ENCODE measurements at places on chromosomes 7 and 10. TPM values are rescaled to one million over a fixed set of nuclear protein-coding genes. Genes with fewer than 3 reads are reported as not detected.

Gene C7orf33
- not detected for total RNA-seq

Gene CYP26A1
- not detected for total RNA-seq

Gene RASA4
- 64.6 TPM for total RNA-seq

Gene RNF148
- total RNA-seq, result not detected

- no peak for DNase-seq
Observed at GRCh38 chr7:119556436-119556835, 716.5 kb upstream of the KCND2 start.

DNA sequence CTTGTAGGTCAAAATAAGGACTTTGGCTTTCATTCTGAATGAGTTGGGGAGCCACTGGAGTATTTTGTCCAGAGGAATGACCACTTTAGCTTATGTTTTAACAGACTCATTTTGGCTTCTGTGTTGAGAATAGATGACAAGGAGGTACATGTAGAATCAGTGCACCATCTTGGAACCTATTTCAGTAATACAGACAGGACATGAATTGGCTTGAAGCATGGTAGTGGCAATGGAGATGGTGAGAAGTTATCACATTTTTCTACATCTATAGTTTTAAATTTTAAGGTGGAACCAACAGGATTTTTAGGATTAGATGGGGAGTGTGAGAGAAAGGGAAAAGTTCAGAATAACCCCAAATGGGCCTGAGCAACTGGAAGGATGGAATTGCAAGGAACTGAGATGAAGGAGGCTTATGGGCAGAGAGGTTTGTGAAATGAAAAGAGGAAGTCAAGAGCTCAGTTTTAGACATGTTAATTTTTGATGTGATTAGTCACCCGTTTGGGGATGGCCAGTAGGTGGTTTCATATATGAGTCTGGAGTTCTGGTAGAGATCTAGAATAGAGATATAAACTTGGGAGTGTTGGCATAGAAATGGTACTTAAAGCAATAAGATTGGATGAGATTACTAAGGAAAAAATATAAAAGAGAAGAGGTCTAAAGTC, 89.2 kb upstream of the JAZF1 start:
- peak; percentile 25 for DNase-seq

GRCh38 chr10:30072068-30072467, 12.7 kb upstream of the JCAD start:
- no peak for DNase-seq

DNA sequence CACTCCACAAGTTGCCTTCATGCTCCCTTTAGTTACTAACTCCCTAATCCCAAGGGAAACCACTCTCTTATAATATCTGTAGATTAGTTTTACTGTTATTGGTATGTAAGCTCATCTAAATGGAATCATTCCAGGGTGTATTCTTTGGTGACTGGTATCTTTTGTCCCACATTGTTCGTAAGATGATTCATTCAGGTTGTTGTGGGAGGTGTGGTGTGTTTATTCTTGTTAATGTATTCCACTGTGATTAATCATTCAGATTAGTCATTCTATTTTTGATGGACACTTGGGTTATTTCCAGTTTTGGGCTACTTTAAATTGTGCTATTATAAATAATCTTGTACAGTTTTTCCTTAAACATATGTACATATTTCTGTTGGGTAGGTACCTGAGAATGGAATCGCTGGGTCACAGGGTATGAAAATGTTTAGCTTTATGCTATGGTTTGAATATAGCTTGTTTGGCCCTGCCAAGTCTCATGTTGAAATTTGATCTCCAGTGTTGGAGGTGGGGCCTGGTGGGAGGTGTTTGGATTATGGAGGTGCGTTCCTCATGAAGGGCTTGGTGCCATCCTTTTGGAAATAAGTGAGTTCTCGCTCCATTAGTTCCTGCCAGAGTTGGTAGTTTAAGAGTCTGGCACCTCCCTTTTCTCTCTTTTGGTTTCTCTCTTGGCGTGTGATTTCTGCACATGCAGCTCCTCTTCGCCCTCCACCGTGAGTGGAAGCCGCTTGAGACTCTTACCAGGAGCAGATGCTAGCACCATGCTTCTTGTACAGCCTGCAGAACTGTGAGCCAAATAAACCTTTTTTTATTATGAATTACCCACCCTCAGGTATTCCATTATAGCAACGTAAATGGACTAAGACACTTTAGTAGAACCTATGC, 13.8 kb downstream of the BTRC start:
- no peak for DNase-seq

DNA sequence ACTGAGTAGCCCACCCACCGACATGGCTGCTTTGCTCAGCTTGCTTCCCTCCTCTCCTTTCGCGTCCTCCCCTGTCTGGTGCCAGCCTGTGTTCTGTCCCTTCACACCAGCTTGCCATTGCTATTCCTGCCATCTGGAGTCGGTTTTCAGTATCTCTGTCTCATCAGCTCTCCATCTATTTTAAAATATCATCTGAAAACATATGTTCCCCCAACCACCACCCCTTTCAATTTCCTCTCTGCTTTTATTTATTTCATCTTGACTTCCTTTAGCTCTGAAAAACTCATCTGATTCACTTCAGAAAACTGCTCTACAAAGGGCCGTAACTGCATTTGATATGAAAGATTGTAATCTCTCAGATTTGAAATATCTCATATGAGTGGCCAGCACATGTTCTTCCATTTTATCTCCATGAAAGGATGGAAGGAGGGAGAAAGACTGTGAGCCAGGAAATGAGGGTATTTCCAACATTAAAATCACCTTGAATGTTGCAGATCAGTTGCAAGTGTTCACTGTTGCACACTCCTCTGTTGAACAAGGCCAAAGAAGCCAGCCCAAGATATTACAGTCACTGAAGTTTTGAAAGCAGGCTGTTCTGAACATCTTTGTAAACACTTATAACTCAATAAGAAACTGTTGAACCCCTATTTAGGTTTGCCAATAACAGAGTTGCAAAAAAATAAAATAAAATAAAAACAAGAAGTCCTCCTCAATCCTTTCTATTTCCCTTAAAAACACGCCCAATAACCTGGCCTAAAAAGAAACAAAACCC, 202.4 kb upstream of the NEBL start:
- no peak for DNase-seq

- no peak for DNase-seq
Observed at GRCh38 chr7:85714043-85714578, 527.3 kb upstream of the SEMA3D start.

GRCh38 chr10:73253225-73253555, 746 bp upstream of the MRPS16 start:
- peak; percentile 63 for DNase-seq

GRCh38 chr10:120161111-120161510, 268.6 kb downstream of the SEC23IP start:
- DNase-seq, result no peak

GRCh38 chr7:55128693-55129394, 110.0 kb downstream of the EGFR start:
- no peak for DNase-seq

DNA sequence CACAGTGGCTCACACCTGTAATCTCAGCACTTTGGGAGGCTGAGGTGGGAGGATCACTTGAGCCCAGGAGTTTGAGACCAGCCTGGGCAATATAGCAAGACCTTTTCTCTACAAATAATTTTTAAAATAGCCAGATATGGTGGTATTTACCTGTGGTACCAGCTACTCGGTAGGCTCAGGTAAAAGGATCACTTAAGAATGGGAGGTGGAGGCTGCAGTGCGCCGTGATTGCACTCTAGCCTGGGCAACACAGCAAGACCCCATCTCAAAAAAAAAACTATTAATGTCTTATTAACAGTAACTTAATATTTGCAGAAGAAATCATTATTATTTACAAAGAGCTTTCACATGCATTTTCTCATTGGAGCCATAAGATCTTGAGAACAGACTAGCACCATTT, 103.6 kb downstream of the SGMS1 start:
- no peak for DNase-seq

DNA sequence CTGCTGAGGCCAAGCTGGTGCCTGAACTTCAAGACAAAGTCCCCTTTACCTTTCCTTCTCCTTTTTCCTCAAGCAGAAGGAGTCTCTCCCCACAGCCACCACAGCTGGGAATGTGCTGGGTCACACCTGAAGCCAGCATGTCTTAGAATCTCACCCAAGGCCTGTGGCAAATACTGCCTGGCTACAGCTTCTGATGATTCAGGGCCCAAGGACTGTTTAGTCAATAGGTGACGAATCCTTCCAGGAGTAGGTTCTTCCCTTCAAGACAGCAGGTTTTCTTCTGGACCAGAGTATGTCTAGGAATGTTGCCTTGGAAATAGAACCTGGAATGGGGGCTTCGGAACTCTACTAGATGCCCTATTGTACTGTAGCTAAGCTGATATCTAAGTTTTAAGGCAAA, 374.6 kb downstream of the KIF20B start:
- DNase-seq, result no peak

- DNase-seq, result no peak
Observed at GRCh38 chr10:21972584-21972983, 30.9 kb downstream of the DNAJC1 start.

GRCh38 chr10:113643183-113643582, 20.7 kb downstream of the NRAP start:
- DNase-seq, result no peak

DNA sequence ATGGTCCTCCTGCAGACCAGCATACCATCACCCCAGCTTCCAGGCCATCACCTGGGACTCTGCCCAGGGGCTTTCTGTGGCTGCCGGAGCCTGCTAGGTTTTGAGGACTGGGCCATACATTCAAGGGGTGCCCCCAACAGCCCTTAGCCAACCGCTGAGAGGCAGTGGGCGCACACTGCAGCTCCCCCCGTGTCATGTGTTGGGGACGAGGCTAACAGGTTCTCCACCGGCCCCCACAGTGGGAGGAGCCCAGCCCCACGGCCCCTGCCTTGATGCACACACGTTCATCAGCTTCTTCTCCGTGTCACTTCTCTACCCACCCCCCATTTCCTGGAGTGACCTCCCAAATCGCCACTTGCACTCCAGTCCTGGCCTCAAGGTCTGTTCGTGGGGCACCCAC, 543.2 kb upstream of the FOXK1 start:
- DNase-seq, result no peak
